Activated T-helper 1 cell treated with anti-CD3 and anti-CD28 coated beads, Interleukin-2, amount 50 U/mL, for 16 hours (primary cell): ENCODE measurements at places on chromosomes 11 and 22.

DNA sequence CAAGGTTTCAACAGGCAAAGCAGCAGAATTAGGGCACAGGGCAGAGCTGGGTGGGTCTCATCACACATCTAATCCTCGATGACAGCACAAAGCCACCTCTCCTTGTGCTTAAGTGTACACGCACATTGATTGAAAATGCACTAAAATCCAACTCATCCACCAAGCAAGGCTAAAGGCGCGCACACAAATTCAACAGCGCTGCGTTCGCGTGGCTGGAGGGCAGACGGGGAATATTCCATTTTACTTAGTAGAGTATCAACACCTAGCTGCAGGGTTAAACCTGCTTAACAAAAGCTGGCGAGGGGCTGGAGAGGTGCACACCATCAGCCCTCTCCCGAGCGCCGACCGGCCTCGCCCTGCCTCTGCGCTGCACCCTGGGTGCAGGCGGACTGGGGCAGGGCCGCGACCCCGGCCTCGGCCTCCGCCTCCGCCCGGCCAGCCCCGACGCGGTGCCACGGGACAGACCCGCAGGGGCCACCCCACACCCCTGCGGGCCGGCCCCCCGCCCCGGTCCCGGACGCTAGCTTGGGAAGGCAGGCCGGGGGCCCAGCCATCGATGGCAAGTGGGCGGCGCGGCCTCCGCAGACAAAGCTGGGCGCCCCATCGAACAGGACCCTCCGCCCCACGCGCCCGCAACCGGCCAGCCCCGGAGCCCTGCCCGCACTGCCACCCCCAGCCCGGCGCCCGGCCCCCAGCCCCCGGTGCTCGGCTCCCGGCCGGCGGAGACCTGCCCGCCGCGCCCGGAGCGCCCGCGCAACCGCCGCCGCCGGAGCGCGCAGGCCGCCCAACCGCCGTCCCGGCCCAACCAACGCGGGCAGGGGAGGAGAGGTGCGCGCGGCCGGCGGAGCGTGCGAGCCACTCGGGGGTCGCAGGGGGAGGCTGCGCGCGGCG is 929 bp downstream of the PRDM10 start:
- DNase-seq = no peak

- DNase-seq = no peak
Observed at GRCh38 chr22:46111645-46112306, 38.5 kb upstream of the PPARA start.

GRCh38 chr11:95795627-95796295 is 5.5 kb downstream of the CEP57 start:
- no peak for DNase-seq

- no peak for DNase-seq
Observed at GRCh38 chr11:115390441-115390840, 113.8 kb downstream of the CADM1 start.

GRCh38 chr11:130114726-130115125 is 44.9 kb upstream of the ST14 start:
- DNase-seq = no peak
